ENCODE measurements at places on chromosomes 2 and 18. TPM values are rescaled to one million over a fixed set of nuclear protein-coding genes. Genes with fewer than 3 reads are reported as not detected.

DNA sequence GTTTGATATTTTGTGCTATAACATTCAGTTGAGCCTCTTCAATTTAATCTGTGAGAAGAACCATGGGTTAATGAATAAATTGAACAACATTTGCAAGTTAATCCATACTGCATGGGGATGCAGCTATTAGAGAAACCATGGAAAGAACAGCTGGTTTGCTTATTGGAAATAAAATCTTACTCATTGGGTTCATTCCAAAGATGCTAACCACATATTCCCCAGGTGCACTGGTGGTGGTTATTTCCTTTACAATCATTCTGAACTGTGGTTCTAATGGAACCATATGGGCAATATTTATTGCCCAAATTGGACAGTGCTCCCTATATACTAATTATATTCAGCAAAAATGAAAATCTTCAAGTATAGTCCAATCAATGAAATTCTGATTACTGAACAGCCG is 1200.4 kb upstream of the CDH2 start:
- DNase-seq, result no peak

GRCh38 chr2:105382177-105382576 is 16.7 kb downstream of the FHL2 start:
- DNase-seq, result no peak

DNA sequence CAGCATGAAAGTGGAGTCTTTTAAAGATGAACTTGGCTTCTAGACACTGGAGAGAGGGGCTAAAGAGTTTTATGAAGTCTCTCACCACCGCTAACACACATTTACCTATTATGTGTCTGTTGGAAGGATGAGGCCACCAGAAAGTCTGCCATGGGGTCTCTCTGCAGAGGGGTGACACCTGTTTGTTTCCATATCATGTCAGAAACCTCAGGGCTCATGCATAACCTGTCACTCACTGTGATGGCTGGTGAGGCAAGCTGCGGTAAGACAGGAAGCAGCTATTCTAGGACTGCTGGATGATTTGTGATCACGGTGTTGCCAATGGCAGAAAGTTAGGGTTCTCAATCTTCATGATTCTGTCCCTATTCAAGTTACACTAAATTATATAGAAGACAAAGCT is 60.8 kb upstream of the DNMT3A start:
- no peak for DNase-seq

- DNase-seq, result no peak
Observed at GRCh38 chr18:67788310-67789164, 272.0 kb upstream of the DSEL start.

DNA sequence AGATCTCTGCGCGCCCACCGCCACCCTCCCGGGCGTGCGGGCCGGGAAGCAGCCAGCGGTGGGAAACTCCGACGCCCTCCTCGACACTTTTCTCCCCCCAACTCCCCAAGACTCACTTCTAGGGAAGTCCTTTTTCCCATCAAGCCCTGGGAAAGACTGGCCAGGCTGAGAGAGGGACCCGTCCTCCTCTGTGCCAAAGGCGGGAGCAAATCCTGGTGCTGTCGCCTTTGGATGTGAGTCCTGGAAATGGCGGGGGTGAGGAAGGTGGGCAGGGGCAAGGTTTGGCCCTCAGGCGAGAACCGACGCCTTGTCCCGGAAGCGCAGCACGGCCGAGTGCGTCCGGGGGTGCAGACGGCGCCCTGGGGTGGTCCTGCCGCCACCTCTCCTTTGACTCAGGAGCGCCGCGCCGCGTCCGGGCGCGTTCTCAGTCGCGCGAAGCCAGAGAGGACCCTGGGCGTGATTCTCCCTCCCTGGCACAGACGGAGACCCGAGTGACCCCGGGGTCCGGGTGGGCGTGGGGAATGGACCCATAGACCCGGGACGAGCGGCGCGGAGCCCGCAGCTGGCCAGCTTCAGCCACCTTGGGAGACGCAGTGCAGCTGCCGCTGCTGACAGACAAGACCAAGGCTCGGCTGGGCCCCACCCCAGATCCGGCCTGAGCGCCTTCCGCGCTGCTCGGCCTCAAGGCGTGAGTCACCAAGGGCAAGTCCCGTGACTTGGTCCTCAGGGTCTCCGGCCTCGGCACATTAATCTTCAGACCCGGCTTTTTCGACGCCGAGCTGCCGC is 3.5 kb upstream of the LBX2 start:
- no peak for DNase-seq

DNA sequence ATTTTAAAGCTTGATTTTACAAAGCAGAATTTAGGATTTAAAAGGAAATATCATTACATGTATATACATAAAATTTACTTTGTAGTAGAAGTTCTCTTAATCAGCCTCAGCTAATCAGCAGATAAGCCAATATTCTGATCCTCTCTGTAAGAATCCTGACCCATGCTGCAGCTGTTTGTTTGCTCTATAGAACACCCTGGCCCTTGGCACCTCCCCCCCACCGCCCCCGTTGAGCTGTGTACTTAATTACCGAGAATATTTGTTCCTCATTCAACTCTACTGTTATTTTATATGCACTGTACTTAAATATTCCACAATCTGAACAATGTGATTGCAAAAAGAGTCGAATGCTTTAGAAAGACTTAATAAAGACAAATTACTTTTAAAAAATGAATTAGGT is 98.0 kb downstream of the EVA1A start:
- DNase-seq, result no peak

The IL37 gene
- polyA plus RNA-seq, result not detected

The ACMSD gene
- 30.5 TPM for polyA plus RNA-seq

Measured in left renal pelvis (tissue), 4 donors.